ENCODE measurements at places on chromosomes 12 and 14.

DNA sequence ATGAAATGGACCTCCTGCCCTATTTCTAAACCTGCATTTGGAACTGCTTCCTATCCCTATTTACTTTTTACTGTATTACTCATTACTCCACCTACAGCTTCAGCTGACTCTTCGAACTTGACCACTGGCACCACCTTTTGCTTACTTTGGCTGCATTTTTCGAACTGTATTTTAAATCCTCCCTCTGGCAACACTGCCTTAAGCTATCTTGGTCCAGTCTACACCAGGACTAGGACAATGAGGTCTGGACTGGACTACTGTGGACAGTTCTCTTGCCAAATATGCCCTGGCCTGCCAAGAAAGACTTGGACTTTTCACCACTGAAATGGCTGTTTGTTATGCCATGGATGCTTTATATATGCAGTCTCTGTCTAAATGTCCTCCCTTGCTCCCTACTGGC is 328.1 kb downstream of the BTG1 start:
- DNase-seq: no peak

DNA sequence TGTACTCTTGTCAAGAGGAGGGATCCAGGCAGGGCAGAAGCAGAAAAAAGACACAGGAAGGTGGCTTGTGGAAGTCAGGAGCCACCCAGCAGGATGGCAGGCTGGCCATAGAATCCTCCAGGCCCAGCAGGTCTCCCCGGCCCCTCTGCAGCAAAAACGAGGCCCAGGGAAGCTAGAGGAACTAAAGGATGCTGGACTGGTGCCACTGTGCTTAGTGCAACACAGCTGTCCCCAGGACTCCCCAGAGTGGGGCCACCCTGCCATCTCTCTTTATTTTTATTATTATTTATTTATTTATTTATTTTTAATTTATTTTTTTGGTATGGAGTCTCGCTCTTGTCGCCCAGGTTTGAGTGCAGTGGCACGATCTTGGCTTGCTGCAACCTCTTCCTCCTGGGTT is 54.1 kb downstream of the PITPNM2 start:
- DNase-seq: no peak

- no peak for DNase-seq
Observed at GRCh38 chr12:16358878-16359277, 11.4 kb downstream of the MGST1 start.

- DNase-seq: no peak
Observed at GRCh38 chr12:101490286-101490920, 15.3 kb downstream of the SPIC start.

DNA sequence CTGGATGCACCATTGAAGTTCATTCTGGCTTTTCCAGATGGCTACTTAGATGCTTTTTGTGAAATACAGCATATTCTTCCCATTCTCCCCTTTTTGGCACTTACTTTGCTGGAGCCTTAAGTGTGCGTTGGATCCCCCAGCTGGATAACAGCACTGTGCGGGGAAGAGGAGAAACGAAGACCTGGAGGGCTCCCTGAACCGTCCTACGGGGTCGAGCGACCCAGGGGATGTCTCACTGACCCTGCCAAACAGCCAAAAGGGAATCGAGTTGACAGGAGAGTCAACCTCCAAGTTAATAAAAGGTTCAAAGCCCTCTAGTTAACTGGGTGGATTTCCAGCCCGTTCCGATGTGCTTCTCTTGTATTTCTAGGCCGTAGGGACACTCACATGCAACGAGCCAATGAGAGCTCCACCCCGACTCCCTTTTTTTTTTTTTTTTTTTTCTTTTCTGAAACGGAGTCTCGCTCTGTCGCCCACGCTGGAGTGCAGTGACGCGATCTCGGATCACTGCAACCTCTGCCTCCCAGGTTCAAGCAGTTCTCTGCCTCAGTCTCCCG is 1.0 kb upstream of the CAMKK2 start:
- DNase-seq: peak; percentile 25

GRCh38 chr14:50926851-50927386 is 17.4 kb downstream of the PYGL start:
- no peak for DNase-seq

DNA sequence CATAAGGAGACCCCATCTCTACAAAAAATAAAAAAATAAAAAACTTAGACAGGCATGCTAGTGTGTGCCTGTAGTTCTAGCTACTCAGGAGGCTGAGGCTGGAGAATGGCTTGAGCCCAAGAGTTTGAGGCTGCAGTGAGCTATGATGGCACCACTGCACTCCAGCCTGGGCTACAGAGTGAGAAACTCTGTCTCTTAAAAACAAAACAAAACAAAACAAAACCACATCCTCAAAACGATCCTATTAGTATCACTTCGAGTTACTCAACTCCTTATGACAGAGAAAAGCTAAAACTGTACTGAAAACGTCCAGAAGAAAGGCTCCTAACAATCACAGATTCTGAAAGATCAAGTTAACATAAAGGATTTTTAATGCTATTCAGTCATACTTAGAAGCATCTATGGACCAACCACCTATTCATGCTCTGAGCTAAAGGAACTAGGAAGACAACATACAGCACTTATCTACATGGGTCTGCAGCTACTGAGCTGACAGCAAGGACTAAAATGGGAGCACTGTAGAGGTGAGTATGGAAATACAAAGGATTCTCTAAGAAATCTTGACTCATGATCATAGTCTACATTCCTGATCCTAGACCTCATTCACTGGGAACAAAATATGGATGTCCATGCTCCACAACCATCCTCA is 75.3 kb upstream of the DUSP6 start:
- DNase-seq: no peak

All from renal cortex interstitium (tissue), 15 donors.